Hindlimb muscle (tissue), 1 donor: ENCODE measurements at places on chromosomes 7 and 10.

DNA sequence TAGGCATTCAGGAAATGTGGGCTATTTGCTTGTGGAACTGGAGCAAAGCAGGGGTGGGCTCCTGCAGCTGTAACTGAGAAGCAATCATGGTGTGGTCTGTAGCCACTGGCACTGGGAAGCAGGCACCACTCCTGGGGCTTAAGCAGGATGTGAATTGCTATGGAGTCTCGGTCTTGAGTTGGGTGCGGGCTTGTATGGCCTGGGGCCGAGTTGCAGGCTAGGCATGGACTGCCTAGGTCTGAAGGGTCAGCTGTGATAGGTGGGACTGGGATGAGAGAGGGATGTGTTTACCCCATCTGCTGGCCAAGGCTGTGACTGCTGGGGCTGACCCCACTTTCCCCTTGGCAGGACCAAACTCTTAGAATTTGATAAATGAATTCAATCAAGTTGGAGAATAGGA lies 43.0 kb downstream of the ADCY1 start:
- DNase-seq: no peak

DNA sequence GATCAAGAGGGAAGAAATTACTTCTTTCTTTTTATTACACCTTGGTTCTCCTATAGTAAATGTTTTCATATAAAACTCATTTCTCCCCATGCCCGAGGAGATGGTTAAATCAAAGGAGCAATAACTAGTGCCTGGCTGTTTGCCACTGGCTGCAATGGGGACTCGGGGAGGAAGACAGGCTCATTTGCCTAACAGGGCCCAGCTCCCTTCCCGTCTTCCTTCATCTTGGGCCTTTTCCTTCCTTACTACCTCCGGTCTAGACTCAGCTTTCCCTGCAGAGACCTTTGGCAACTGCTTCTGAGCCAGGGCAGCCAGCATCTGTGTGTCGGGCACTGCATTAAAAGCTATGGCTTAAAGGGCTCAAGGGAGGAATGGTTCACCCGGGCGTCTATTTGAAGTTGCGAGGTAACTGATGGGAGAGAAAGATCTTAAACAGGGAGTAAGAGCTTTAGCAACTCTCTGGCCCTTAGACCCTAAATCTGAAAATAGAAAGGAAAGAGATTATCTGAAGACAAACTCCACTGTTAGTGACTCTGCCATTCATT lies 63.5 kb downstream of the CALD1 start:
- DNase-seq: no peak

GRCh38 chr7:65397730-65398142 lies 24.1 kb downstream of the ZNF92 start:
- no peak for DNase-seq

- no peak for DNase-seq
These were observed 72.8 kb downstream of the TSPAN12 start for GRCh38 chr7:120785095-120785494.

DNA sequence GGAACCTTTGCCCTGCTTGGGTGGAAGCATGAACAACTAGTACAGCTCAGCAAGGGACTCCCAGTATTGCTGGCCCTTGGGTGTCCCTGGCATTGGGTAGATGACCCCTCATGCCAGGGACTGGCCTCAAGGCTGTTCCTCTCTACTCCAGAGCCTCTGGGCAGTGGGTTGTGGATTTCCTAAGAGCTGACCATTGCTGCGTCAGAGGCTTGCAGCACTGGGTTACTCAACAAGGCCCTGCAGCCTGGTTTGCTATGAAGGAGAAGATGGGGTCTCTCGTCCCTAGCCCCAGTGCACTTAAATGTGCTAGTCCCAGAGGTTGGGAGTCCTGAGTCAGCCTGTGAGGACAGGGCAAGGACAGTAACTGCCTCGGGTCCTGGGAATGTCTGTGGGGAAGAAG lies 2.5 kb downstream of the VSIR start:
- DNase-seq: no peak

DNA sequence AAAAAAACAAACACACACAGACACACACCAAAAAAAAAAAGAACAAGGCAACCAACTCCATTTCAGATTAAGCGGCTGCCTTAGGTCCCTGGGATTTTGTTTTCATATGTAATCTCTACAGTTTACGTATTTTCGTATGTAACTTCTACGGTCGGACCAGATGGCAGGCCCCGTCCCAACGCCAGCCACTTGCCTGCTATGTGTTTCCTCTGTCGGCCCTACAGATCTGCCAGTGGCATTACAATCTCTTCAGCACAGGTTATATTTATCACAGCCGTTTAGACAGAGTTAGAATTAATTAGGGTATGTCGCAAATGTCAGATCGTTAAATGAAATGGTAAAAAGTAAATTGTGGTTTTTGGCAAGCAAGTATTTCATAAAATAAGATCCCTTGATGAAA lies 99.3 kb downstream of the DNAJB6 start:
- no peak for DNase-seq

- DNase-seq: no peak
These were observed 2.9 kb upstream of the SPACDR start for GRCh38 chr7:100466653-100467605.

DNA sequence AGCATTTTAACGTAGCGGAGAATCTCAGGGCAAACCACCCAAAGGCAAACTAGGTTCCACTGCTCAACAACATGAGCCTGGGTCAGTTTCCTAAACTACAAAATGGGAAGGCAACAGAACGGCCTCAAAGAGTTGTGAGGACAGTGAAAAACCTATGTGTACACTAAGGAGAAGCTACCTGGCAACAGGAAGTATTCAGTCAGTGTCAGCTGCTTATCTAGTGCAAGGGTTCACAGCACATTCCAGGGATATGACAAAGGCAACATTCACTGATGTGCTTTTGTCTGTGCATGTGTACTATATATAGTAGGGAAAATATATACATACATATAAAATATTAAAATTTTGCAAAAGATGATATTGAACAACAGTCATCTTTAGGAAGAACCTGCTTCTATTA lies 17.2 kb downstream of the NUDCD3 start:
- DNase-seq: no peak

- DNase-seq: no peak
These were observed 24.4 kb downstream of the GLI3 start for GRCh38 chr7:42212541-42213090.
